Stimulated activated CD4-positive, alpha-beta T cell treated with anti-CD3 and anti-CD28 coated beads, Interleukin-1b, Interleukin-23, amount 100 ng/mL, for 48 hours (primary cell): ENCODE measurements at places on chromosomes 2 and 18.

- DNase-seq: no peak
These were observed 32.3 kb downstream of the WDPCP start for GRCh38 chr2:63555931-63556330.

GRCh38 chr2:238104226-238104690 lies 4.1 kb downstream of the ESPNL start:
- no peak for DNase-seq

DNA sequence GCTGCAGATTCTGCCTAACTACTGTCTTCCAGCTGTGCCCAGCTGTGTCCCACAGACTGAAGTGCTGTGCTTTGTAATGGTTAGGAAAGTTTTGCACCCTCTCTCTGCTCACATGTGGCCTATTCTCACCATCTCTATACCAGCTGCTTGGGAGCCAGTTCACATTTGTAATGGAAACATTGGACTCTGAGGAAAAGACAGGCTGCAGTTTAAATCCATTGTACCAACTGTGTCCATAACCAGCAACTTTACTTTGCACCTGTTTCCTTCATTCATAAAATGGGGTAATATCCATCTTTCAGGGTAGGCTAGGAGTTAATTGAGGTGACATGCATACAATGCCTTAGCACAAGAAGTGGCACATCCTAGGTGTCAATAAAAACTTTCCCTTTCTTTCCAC lies 344.0 kb downstream of the TNS1 start:
- DNase-seq: no peak

GRCh38 chr2:209609531-209609930 lies 162.1 kb upstream of the UNC80 start:
- no peak for DNase-seq

GRCh38 chr2:97870396-97870843 lies 125.3 kb downstream of the TMEM131 start:
- DNase-seq: peak; percentile 51

- DNase-seq: no peak
These were observed 17.8 kb downstream of the IL1F10 start for GRCh38 chr2:113085542-113085941.
